DMS 273 treated with DMSO at 0.1 percent for 48 hours (cell line): ENCODE measurements at places on chromosomes 1 and 21.

GRCh38 chr1:154115180-154115579, 39.7 kb downstream of the NUP210L start:
- DNase-seq = no peak

GRCh38 chr1:204713541-204713940, 28.0 kb upstream of the LRRN2 start:
- DNase-seq = no peak

GRCh38 chr1:217270101-217270500, 360.8 kb downstream of the GPATCH2 start:
- no peak for DNase-seq

DNA sequence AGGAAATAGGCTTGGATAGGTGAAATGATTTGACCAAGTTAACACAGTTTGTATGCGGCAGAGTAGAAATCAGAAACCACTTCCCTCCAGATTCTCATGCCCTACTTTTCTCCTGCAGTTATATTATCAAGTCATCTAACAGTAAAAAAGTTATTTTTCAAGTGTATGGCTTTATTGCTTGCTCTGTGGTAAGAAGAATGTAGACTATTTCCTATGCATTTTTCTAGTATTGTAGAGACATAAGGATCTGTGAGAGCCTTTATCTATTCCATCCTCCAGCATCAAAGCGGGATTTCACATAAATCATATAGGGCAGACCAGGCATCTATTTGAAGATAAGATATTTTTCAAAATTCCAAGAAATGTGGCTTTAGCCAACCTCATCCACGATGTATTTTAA, 208.5 kb downstream of the TTLL7 start:
- DNase-seq = no peak

- no peak for DNase-seq
These were observed 2.4 kb downstream of the MAB21L3 start for GRCh38 chr1:116113615-116114014.

DNA sequence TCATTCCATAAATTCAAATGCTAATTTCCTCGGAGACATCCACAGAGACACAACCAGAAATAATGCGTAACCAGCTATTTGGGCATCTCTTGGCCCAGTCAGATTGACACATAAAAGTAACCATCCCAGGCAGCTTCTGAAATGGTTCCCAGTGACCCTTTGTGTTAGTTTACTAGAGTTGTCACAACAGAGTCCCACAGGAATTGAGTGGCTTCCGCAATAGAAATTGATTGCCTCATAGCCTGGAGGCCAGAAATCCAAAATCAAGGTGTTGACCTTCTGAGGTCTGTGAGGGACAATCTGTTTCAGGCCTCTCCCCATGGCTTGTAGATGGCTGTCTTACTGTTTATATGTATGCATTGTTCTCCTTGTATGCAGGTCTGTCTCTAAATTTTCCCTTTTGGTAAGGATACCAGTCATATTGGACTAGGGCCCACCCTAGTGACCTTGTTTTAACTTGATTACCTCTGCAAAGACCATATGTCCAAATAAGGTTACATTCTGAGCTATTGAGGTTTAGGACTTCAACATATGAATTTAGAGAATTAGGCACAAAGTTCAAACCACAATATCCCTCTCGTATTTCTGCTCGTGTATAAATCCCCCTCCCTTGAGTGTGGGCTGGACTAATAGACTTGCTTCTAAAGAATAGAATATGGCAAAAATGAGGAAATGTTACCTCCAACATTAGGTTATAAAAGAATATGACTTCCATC, 78.2 kb upstream of the FGGY start:
- DNase-seq = no peak

DNA sequence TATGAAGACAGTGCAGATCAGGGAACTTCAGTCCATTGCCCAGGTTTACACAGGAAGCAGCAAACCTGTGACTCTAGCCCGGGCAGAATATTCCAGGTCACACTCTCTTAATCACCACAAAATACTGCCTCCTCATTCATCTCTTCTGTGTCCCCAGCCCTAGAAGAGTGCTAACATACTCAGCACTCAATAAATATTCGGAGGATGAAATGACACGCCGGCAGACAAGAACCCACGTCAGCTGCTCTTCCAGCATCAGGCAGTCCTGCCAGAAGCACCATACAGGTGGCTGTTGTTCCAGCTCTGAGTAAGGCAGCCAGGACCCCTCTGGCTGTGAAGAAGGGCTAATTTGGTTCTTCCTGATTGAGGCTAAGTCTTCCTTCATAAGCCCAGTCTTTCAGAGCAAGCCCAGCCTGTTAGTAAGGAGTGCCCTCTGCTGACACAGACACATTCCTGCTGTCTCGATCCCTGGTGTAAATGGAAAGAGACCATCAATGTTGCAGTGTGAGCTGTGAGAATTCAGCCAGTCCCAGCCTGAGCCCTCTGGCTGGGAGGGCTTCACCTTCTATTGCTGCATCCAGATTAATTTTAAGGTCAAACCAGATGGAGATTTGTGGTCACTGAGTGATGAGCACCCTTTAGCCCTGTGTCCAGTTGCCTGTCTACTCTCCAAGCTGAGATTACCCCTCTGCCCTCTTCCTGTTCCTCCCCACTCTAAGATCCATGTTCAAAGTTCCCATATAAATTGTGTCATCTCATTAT, 45.0 kb upstream of the KIRREL1 start:
- DNase-seq = peak; percentile 8
